Stromal cell of bone marrow (primary cell): ENCODE measurements at places on chromosomes 12 and 14.

DNA sequence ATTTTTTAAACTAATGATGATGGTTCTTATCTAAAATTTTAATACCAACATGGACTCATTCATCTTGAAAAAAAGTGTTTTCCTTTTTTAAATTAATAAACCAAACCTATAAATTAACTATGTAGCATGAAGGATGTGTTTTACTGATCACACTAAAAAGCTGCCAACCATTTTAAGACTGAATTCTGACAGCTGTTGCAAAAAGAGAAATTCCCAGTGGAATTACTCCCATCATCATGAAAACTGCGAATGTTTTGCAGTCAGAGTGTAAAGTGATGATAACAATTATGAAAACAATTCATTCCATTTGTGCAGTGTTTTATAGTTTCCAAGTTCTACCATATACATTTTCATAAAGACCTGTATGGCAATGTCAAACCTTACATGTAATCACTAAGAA lies 232.8 kb downstream of the SLC2A13 start:
- no peak for DNase-seq

DNA sequence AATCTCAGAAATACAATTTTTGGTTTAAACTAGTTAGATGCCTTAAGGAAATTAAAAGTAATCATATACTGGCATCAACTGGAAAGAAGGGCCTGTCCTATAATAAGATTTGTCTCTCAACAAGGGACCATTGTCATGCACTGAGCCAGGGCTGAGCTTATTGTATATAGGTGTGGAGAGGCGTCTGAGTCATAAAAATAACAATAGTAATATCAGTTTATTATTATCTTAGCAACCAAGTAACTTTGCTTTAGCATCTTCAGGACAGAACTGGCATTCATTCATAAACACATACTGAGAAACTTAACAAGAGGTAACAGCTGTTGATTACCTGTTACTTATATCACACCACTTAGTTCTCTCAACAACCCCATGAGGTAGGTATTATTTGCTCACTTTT lies 7.1 kb downstream of the KRT75 start:
- no peak for DNase-seq

GRCh38 chr12:20561871-20562270 lies 133.3 kb upstream of the SLCO1C1 start:
- DNase-seq: peak; percentile 12

DNA sequence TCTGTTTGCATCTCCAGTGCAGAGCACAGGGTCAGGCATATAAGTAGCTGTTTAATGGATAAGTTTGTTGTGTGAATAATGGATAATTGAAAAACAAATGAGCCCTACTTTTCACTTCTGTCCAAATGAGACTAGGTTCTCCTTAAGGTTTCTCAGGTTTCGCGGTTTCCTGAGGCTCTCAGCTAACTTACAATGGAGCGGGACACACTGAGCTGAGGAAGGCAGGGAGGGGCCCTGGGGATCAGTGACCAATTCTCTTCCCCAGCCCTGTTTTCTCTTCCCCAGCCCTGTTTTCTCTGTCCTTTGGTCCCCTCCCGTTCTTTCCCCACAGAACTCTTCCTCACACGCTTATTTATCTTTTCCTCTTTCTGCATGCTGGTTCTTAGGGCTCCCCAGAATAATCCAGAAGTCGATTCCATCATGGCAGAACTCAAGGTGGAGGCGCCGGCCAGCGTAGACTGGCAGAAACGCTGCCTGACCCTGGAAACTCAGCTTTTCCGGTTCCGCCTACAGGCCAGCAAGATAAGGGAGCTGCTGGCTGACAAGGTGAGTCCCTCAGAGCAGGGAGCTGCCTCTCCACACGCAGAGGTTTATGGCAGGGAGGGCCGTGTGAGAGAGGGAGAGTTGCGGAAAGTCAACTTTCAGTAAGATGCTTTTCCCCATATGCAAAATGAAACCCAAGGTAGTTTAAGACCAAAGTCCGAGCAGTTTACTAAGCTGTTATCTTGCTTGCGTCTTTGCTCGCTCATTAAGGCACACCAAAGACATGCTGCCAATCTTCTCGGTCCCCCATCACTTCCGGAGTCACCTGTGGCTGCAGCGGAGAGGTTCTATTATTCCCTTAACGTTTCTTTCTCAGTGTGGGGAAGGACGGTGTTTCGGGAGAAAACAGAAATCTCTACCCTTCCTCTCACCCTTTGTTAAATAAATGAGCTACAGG lies 8.6 kb downstream of the PLEKHH1 start:
- no peak for DNase-seq

GRCh38 chr12:9252256-9252655 lies 44.1 kb upstream of the PZP start:
- DNase-seq: no peak

DNA sequence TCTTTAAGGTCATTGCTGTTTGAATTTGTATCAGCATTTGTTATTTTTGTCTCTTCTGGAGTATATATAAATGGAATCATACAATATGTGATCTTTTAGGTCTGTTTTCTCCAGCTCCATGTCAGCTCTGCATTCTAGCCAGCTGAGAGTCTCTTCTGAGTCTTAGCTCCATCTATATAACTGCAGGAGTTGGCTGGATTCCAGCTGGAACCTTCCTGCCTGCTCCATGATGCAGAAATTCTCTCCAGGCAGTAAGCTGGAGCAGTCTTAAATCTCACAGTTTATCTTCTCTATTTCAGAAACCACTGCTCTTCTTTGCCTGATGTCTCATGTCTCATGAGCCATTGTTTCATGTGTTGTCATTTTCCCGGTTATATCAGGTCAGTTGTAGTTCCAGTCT lies 827.6 kb downstream of the NRXN3 start:
- DNase-seq: peak; percentile 12

DNA sequence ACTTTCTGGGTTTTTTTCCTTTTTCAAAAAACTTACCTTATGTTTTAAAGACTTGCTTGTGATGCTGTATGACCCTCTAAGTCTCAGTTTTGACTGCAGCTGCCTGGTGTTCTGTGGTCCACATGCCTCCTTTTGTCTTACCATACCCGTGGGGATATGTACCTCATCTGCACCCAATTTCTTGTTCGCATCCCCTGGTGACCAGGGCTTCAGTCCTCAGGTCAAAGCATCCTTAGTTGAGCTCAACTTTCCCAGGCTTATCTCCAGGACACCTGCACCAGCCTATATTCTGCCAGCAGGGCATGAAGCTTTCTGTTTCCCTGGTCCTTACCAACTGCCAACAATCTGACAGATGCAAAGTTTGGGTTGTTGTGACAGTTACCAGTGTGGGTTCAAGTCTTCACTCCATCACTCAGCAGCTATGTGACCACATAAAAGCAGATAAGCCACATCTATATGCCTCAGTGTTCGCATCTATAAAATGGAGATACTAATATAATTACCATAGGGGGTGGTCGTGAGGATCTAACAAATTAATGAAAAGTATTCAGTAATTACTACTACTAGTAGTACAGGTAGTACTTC lies 94.0 kb downstream of the NTF3 start:
- DNase-seq: no peak

GRCh38 chr12:114611145-114612018 lies 72.6 kb downstream of the TBX3 start:
- DNase-seq: no peak

DNA sequence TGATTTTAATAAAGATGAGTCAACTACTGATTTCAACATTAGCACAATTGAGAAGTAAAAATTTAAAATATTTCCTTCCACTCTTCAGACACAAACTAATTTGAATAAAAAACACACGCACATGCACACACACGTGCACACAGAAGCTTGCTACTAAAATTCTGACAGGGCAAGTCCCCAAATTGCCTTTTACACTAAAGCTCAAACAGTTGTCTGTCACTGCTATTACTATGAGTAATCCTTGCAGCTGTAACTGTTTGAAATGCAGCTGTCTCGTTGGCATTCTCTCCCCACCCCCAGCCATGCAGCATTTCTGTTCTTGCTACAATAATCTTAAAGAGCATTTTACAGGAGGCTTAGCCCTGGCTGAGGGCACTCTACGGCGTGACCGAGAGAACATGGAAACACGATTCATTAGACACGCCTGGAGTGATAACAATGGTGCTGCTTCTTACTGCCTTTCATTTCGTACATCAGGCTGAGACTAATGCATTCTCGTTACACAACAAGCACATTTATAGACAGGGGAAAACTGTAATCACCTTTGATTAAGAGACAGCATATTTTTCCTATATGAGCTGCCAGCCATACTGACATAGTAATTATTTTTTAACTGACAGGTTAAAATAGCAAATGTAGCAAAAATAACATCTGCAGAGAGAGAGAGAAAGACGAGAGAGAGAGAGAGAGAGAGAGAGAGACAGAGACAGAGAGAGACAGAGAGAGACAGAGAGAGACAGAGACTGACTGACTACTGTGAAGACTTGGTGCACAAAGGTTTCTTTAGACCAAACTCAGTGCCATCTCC lies 153.8 kb downstream of the MED13L start:
- DNase-seq: no peak

DNA sequence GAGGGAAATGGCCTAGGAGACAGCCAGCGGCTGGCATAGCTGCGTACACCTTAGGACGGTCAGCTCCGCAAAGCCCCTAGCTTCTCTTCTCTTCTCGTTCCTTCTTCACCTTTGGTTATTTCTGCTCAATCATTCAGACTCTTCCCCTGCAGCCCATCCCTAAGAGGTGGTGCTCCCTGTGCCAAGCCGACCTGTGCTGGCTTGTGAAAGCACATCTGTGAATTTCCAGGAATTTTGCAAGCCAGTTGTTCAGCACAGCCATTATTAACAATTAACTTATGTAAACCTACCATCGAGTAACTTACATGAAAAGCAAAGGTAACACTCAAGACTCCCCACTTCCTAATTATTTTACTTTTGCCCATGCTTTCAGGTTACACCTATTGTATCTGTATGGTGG lies 20.9 kb upstream of the GPR68 start:
- DNase-seq: no peak

- DNase-seq: no peak
These were observed 330.6 kb upstream of the FBXO33 start for GRCh38 chr14:39762576-39763401.

- DNase-seq: no peak
These were observed 64.9 kb downstream of the LGR5 start for GRCh38 chr12:71504476-71504875.

GRCh38 chr12:115088328-115088994 lies 404.5 kb upstream of the TBX3 start:
- no peak for DNase-seq

DNA sequence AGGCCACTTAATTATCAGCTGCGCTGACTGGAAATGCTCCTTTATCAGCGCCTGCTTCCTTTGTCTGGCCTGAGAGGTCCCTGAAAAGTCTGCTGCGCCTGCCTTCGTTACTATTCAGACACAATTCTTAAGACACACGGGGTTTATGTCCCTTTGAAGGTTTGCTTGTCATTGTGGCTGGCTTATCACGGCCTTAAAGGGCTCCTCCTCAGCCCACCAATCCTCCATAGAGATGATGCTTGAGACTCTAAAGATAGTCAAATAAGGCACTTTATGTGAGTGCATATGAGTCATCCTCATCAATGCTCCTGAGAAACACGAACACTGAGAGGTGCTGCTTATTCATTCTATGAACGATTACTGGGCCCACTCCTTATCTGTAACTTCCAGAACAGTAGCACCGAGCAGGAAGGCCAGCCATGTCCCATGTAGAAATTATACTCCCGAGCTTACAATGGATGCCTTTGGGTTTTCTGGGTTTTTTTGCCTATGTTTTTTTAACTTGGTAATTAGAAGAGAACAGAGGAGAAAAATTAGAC lies 1268.2 kb upstream of the TMEM132C start:
- no peak for DNase-seq

DNA sequence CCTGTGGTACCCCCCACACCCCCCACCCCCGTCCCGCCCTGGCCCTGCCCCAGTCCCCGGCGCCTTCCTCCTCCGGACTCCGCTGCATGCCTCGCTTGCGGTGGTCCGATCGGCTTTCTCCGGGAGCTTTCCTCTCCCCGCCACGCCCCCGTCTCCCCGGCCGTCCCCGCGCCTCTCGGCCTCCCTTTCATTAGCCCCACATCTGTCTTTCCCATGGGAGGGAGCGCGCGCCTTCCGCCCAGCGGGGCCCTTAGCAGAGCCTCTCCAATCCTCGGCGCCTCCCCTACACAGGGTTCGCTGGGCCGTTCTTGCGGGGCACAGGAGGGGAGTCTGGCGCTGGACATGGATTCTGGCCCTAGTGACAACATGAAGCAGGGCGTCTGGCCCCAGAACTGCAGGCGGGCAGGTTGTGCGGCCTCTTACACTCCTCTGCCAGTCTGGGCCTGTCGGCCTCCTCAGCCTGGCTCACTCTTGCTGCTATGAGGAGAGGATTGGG lies 1.5 kb upstream of the EFS start:
- no peak for DNase-seq

DNA sequence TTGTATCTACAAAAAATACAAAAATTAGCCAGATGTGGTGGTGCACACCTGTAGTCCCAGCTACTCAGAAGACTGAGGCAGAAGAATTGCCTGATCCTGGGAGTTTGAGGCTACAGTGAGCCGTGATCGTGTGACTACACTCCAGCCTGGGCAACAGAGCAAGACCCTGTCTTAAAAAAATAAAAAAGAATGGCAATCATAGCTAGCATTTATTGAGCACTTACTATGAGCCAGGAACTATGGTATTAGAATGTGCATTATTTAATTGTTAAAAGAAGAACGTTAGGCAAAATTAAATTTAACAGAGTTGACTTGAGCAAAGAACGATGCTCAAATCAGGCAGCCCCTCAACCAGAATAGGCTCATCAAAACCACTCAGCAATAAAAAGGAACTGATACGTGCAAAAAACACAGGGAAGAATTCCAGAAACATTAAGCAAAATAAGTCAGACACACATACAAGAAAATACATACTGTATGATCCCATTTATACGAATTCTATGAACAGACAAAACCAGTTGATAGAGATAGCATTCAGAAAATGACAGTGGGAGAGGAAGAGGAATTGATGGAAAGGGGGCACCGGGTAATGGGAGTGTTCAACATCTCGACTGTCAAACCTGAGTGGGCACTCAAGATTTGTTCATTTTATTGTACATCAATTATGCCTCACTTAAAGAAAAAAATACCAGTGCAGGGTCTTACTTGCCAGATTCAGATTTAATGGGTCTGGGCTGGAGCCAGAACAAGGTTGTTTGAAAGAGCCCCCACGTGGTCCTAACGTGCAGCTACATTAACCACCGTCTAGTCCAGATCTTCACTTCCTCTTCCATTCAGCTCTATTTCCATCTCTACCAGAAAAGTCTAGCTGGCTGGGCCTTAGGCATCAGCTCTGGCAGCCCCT lies 8.0 kb downstream of the SCNN1A start:
- DNase-seq: no peak

DNA sequence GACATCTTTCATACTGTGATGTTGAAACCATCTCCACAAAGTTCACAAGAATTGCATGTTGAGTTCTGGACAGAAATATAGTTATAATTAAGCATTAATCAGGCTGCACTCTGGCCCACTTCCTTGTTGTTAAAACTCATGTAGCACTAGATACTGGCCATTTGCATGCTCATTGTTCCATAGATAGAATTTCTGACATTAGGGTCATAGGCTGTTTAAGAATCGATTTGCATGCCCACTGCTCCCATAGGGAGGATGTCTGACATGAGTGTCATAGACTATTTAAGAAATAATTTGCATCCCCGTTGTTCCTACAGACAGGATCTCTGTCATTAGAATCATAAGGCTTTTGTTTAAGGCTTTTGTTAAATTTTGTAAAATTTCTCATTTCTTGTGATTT lies 50.2 kb downstream of the MYF5 start:
- DNase-seq: no peak
